ENCODE measurements at places on chromosomes 13 and 19.

- no peak for DNase-seq
Measured at GRCh38 chr13:60944863-60945262, 470.8 kb downstream of the PCDH20 start.

- no peak for DNase-seq
Measured at GRCh38 chr13:97425590-97425989, 8.4 kb upstream of the RAP2A start.

DNA sequence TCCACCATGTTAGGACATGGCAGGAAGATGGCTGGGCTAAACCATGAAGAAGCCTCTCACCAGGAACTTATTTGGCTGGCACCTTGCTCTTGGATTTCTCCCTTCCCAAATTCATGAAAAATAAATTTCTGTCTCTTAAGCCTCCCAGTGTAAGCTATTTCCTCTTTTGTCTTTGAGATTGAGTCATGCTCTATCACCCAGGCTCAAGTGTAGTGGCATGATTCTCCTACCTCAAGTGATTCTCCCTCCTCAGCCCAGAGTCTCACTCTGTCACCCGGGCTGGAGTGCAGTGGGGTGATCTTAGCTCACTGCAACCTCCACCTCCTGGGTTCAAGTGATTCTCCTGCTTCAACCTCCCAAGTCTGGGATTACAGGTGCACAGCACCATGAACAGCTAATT, 12.6 kb downstream of the ZNF888 start:
- DNase-seq, result peak; percentile 6

- peak; percentile 82 for DNase-seq
Measured at GRCh38 chr19:39170386-39171231, 26.2 kb upstream of the NCCRP1 start.

Data from mesenteric fat pad (tissue), 1 donor.